Stimulated activated CD8-positive, alpha-beta memory T cell treated with anti-CD3 and anti-CD28 coated beads, Interleukin-4, amount 100 ng/mL, for 1 hour (primary cell): ENCODE measurements at places on chromosomes 4 and X.

DNA sequence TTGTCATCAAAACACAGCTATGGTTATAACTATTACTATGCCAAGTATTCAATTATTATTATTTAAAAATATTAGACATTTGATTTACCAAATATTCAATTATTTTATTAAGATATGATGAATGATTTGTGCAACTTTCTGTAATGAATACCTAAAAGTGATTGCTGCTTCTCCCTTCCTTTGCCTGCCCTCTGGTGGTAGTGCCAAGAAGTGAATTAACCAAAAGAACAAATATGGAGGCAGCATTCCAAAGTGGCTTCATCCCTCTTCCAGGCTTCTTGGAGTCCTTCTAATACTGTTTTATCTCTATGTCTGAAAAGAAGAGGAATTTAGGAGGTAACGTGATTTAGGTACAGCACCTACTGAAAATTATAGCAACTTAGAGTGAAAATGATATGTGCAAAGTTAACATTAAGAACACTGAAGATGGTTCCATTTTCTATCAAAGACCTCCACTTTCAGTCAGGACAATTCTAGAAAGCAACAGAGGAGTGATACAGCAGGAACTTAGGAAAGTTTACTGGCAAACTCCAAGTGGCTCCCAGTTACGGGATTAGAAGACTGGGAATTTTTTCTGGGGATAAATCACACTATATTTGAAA is 43.0 kb downstream of the ENPEP start:
- no peak for DNase-seq

- no peak for DNase-seq
These were observed 67.1 kb downstream of the MED28 start for GRCh38 chr4:17681281-17682221.

- no peak for DNase-seq
These were observed 975.7 kb upstream of the PABPC4L start for GRCh38 chr4:135177321-135177720.

DNA sequence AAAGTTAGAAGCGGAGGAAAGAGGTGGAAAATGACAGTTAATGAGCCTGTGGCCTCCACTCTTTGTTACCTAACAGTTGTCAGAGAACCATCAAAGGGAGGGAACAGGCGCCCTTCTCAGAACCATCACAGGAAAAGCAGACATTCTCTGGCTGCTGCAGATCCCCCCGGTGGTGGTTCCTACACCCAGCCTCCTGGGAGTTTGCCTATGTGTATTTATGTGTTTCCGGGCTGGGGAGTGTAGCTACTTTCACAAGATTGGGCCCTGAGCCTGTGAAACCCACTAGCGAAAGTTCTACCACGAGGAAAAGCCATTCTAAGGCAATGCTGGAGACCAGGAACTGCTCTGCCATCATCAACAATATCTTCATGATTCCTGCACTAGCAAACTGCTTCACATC is 52.7 kb upstream of the BCOR start:
- no peak for DNase-seq

DNA sequence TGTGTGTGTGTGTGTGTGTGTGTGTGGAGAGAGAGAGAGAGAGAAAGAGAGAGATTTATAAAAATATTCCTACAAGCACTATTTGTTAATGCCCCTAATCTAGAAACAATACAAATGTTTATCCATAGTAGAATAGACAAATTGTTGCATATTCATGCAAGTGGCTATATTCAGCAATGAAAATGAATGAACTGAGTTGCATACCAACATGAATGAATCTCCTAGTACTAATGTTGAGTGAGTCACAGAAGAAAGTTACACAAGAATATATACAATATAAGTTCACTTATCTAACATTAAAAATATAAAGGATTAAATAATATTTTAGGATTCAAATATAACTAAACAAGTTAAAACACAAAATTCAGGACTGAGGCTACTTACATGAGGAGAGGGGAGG is 456.8 kb upstream of the AMOT start:
- no peak for DNase-seq
